ENCODE measurements at places on chromosomes 4 and X.

- no peak for DNase-seq
Observed at GRCh38 chr4:55887594-55887993, 34.1 kb downstream of the EXOC1 start.

- no peak for DNase-seq
Observed at GRCh38 chrX:31893525-31893924, 821.7 kb upstream of the FTHL17 start.

GRCh38 chrX:23952391-23952790 lies 44.6 kb downstream of the CXorf58 start:
- DNase-seq: no peak

DNA sequence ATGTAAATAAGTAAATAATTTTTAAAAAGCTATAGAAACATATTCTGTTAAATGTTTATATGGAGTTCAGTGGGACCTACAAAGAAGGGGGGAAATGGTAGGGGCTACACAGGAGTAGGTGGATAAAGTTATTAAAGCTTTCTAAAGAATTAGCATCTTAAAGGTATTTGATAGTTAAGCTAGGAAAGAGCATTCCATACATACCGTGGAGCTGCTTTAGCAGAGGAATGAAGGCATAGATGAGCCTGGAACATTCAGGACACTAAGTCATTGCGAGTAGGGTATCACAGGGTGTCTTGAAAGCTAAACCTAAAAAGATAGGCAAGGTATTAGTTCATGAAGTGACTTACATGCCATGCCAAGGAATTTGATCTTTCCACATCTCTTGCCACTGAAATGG lies 60.4 kb downstream of the SLC10A6 start:
- DNase-seq: no peak

DNA sequence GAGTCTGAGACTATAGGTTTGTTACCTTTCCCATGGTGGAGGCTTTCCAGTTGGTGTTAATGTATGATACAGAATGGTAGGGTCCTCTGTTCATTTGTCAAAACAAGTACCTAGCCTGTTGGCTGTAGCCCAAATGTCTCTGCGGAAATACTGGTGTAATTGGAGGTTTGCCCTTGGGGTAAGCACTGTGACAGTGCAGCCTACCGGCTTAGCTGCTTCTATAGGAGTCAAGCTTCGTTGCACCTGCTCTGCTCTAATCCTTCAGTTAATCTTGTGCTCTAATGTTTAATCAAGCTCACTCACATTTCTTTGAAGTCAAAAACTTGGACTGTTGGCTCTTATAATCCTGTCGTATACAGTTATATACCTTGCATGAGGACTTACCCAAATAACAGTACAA lies 203.4 kb downstream of the CCNG2 start:
- no peak for DNase-seq

- DNase-seq: no peak
Observed at GRCh38 chr4:102533904-102534303, 32.7 kb downstream of the NFKB1 start.

DNA sequence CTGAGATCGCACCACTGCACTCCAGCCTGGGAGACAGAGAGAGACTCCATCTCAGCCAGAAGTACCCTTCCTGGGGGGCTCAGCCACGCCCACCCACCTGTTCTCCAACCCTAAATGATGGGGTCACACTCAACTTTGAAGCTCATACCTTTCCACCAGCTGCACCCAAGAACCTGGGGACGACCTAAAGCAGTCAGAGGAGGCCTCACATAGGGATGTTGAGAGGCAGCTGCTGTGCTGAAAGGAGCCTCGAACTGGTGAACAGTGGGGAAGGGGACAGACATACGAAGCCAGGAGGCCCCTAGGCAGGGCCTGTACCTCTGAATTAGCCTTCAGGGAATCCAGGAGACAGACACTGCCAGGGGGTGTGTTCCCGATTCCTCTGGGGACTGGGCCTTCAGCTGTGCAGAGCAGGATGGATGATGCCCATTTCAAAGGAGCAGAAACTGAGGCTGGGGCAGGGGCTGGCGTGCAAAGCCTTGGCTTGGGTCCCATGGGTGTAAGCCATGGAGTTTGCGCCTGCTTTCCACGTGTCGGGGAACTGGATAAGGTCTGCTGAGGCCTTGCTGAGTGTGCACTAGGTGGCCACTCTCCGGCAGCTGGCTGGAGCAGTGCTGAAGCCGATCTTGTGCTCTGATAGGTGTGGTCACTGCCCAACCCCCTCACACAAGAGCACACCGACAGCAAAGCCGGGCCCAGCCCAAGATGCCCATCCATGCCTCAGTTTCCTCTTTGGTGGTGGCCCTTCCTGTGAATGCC lies 130.8 kb downstream of the CPZ start:
- DNase-seq: no peak

DNA sequence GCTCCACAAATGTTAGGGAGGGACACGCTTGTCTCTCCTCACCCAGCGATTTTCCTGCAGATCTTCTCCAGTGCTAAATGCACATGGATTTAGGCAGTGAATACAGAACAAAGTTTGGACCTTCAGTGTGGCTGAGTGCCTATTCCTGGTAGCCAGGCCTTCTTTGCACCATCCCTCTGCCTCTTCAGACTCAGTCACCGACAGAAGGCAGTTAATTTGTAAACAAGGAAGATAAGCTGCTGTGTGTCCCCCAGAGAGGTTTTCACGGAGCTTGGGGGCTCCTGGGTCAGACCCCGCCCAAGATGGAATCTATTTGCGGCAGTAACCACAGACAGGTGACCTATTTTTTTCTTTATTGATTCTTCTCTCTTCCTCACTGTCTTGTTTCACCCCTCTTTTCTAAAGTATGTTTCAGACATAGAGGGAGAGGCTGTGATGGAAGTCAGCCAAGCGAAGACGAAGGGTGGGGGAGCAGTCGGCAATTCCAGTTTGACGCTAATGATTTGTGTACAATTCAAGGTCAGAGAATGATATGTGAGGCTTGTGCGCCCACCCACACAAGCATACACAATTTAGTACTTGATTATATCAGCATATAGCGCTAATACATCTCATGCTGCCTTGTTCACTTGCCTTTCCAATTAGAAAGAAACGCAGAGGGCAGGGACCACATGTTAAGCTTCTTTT lies 200.8 kb downstream of the MGST2 start:
- no peak for DNase-seq

DNA sequence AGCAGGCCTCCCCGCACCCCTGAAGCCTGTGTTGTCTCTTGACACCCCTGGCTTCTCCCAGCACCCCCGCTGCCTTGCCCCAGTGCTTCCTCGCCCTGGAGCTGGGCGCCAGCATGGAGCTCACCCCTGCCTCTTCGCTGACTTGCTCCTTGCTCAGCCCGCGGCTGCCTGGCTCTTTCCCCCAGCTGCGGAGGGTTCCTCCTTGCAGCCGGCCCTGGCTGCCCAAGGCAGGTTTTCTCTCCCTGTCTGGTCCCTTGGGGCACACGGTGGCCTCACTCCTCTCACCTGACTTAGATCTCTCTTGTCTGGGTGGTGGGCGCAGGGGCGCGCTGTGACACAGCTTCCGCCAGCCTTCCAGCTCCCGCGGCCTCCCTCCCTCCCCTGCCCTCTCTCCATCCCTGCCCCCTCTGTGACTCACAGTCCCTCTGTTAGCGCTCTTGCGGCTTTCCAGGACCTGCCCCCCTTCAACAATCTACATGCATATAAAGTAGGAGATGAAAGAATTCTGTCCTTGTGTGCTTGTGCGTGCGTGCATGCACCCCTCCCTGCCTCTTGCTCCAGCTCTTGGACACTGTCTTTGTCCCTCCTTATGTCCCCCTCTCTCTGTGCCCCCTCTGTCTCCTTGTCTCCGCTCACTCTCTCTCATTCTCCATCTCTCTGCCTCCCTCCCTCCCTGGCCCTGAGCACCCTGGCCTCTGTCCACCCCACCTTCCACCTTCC lies 2.2 kb downstream of the PLXNB3 start:
- no peak for DNase-seq

DNA sequence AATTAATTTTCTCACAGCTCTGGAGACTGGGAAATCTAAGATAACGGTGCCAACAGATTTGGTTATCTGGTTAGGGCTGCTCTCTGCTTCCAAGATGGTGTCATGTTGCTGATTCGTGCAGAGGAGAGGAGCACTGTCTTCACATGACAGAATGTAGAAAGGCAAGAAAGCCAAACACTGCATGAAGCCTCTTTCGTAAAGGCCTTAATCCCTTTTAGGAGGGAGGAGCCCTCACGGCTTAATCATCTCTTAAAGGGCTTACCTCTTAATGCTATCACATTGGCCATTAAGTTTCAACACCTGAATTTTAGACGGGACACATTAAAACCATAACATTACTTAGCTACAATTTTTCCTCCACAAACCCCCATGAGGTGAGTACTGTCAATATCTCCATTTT lies 174.1 kb downstream of the COX18 start:
- no peak for DNase-seq

GRCh38 chr4:99657798-99658197 lies at the start of gene C4orf54:
Gene C4orf54 (minus strand): TSS chr4:99657828. CDS start chr4:99654648, 3,180 bp downstream.
- no peak for DNase-seq

GRCh38 chr4:6767748-6768538 lies 14.6 kb upstream of the KIAA0232 start:
- no peak for DNase-seq

- no peak for DNase-seq
Observed at GRCh38 chrX:4964112-4964511, 1250.7 kb upstream of the PRKX start.

GRCh38 chrX:2898846-2899512 lies 30.2 kb downstream of the ARSD start:
- no peak for DNase-seq

DNA sequence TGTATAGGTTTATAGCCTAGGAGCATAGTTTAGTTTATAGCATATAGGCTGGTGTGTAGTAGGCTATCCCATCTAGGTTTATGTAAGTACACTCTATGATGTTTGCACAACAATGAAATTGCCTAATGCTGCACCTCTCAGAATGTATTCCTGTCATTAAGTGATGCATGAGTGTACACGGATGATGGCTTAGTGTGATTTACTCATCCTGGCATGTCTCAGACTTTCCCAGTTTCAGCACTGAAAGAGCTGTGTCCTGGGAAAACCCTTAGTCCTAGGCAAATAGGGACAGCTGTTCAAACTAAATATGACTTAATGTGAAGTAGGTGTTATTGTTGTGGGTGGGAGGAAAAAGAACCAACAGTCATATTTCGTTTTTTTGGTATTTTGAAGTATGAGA lies 264.9 kb upstream of the MAGEB18 start:
- DNase-seq: no peak

GRCh38 chr4:84837751-84838150 lies 128.7 kb downstream of the WDFY3 start:
- DNase-seq: no peak

- no peak for DNase-seq
Observed at GRCh38 chrX:149982310-149982709, 44.0 kb upstream of the EOLA2 start.

GRCh38 chr4:65893271-65893670 lies 223.0 kb upstream of the EPHA5 start:
- DNase-seq: peak; percentile 67

GRCh38 chrX:139890991-139891700 lies 41.7 kb downstream of the ATP11C start:
- no peak for DNase-seq

- DNase-seq: no peak
Observed at GRCh38 chr4:168453146-168453545, 27.1 kb downstream of the DDX60L start.

DNA sequence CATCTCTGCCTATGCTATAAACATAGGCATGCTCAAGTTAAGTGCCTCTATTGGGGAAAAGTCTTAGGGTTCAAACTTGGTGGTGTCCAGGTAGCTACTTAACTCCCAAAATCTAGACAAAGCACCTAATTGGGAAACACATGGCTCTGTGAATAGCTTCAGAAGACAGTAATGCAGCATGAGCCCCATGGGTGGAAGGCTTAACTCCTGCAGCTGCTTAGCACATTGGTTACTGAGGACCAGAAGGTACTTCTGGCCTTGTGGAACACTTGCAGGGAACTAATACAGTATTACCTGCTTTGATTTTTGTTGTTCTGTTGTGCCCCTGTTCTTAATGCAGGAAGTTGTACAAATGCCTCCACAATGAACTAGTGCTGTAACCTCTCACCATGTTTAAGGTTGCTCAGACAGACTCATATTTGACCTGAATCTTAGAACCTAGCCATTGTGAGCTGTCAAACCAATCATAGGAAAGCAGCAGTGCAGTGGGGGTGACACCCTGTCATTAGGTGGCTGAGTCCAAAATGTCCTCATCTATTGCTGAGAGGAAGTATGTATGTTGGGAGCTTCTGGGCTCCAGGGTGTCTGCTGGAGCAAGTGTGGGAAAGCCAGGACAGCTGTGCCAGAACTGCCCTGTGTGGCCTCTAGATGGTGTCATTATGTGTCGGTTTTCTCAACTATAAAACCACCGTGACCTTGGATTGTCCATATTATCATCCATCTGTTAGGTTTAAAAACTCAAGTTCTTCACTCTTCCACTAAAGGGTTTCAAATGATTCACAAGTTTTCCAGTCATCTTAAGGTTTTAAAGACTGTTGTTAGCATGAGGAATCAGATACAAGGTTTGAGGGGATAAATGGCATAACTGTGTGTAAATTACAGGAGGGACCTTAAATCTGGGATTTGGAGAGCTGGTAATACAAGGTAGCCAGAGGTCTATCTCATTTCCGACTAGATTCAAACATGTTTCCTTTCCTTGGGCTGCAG lies 69.9 kb upstream of the WDR1 start:
- DNase-seq: no peak

GRCh38 chrX:71254092-71254963 lies at the start of gene ZMYM3:
Gene ZMYM3 (minus strand): TSS chrX:71254140. CDS start chrX:71253255, 885 bp downstream.
- DNase-seq: peak; percentile 90

DNA sequence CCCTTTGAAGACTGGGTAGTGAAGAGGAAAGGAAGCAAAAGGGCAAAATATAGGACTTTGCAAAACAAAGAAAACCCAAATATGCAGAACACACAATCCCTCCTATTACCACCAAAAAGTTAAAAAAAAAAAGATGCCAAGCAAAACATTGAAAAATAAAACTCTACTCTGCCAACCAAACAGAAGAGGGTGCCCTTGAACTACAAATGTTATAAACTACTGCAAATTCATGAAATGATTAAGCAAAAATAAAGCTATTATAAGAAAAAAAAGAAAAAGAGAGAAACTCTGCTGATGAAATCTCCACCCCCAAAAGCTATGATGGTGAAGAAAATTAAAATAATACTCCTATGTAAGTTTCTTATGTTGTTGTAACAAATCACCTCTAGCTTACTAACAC lies 168.5 kb upstream of the STK26 start:
- DNase-seq: no peak

- no peak for DNase-seq
Observed at GRCh38 chrX:11704725-11705495, 39.2 kb upstream of the ARHGAP6 start.

DNA sequence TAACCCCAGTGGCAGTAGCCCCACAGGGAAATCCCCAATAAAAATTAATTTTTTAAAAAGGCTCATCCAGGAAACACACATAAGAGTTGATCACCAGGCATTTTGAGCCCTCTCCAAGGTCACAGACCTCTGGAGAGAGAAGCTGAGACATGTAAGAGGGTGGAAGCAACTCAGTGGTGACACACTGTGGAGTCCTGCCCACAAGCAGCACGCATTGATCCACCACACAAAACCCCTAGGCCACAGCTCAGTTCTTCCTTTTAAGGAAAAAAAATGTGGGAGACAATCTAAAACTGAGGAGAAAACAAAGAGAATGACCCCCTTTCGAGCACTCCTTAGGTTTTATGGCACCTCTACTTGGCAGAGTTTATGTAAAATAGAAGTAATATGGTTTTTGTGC lies 71.7 kb upstream of the S100G start:
- DNase-seq: no peak
